Jurkat, Clone E6-1 (cell line): ENCODE measurements at places on chromosomes 3 and 15.

- no peak for DNase-seq
These were observed 70.7 kb downstream of the BLM start for GRCh38 chr15:90787881-90788280.

- DNase-seq = peak; percentile 94
These were observed 26.3 kb upstream of the MNS1 start for GRCh38 chr15:56491110-56491722.

DNA sequence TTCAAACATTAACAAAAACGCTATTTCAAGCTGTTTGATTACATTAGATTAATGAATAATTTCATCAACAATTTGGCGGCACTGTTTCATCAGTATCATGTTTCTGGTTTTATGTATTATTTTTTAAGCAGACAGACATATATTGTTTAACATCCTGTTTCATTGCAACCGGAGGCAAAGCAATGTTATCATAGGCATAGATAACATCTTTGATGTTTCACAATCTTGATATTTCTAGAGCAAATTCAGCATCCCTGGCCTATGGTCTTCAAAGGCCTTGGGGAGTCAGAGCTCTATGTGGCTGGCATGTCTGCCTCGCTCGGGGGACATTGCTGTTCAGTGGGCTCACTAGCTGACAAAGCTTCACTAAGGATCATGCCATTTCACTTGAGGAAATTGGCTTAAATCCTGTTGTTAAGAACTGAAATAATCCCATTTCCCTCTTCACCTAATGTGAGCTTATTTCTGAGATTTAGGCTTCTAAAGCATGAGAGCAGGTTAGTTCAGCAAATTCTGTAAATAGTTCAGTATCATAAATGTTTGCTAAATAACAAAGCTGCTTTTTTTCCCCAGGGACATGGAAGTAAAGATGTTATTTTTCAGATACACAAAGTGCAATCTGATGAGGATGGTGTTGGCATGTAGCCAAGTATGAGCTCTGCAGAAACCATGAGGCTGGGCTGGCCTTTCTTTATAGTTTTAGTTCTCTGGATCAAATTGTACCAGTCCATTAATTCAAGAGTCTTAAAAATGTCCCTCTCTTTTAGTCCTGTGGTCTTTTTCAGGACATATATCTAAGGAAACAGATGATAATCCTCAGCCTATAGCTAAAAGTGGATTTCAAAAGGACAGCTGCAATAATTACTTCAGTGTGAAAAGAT is 941.4 kb downstream of the PLOD2 start:
- DNase-seq = no peak

- DNase-seq = no peak
These were observed 5.7 kb downstream of the CISH start for GRCh38 chr3:50605901-50606326.

- DNase-seq = no peak
These were observed 82.0 kb downstream of the USF3 start for GRCh38 chr3:113614402-113614801.

DNA sequence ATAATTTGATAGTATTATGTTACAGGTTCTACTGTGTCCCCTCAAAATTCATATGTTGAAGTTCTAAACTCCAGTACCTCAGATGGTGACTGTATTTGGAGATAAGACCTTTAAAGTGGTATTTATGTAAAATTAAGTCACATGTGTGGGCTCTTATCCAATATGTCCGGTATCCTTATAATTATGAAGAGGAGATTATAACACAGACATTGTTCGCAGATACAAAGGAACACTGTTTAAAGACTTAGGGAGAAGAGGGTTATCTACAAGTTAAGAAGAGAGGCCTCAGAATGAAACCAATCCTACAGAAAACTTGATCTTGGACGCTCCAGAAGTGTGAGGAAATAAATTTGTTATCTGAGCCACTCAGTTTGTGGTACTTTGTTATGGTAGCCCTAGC is 50.9 kb downstream of the DPH6 start:
- DNase-seq = no peak

DNA sequence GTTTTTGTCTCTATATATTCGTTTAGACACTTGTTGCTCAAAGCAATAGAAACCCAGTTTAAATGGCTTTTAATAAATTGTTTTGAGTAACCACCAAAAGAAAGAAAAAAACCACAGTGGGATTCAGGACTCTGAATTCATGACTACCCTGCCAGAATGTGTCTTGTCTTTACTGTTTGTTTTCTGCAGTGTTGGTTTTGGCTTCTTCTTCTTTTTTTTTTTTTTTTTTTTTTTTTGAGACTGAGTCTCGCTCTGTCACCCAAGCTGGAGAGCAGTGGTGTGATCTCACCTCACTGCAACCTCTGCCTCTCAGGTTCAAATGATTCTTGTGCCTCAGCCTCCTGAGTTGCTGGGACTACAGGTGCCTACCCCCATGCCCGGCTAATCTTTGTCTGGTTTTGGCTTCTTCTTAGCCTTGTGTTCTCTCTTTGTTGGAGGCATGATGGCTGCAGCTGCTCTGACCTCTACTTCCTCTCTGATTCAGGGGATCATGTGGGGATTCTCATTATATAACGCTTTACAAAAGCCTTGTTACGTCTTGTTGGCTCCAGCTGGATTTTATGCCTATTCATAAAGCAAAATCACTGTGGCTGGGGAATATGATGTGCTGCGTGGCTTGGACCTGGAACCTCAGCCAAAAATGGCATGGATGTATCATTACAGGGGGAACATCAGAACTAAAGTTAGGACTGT is 54.0 kb downstream of the PLS1 start:
- DNase-seq = peak; percentile 17

- DNase-seq = no peak
These were observed 701.9 kb downstream of the IGSF11 start for GRCh38 chr3:118332699-118333098.

DNA sequence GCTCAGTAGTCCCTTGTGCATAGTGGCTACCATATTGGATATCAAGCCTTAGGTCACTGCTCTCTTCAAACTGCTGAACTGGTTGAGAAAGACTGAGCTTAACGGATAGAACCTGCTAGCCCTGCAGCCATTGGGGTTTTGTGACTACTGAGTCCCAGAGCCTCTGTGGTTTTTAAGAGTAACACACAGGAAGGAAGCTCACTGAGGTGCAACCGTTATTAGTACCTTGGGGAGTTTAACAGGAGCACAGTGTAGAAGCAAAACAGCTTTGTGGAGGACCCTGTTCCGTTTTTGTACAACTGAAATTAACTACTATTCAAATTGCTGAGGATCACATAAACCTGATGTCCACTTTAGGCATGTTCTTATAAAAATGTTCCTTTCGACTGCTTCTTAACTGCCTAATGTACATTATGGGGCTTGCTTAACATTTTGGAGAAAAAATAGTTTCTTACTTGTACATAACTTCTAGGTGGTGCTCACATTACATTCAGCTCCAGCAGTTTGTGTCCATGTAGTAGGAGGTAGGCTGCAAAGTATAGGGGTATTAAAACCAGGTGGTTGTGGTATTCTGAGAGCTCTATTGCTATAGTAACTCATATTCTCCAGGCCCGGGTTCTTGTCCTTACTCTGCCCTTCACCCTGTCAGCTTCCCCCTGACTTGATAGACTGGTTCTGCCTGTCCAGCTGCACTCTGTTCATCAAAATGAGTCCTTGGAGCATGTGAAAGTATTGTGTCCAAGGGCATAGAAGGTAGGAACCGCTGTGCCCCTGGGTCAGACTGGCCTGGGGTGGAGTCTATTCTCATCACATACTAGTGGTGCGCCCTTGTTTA is 17.3 kb downstream of the PXK start:
- DNase-seq = peak; percentile 92

DNA sequence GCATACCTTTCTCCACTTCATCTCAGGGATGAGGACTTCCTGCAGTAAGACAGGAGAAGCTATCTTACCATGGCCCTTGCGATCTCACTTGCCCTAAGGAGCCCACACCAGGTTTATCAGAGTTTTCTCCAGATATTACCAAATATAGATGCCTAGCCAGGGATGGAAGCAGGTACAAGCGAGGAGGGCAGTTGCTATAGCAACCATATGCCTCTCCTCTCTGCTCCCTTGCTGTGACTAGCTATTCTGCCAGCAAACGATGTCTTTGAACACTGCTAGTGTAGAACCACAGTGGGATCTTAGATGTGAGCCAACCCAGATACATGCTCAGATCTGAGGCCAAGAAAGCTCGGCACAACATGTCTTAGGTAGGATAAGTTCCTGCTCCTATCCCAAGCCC is 33.9 kb downstream of the GRAMD2A start:
- DNase-seq = peak; percentile 51

- DNase-seq = no peak
These were observed 68.9 kb upstream of the NR2F2 start for GRCh38 chr15:96261575-96262034.

DNA sequence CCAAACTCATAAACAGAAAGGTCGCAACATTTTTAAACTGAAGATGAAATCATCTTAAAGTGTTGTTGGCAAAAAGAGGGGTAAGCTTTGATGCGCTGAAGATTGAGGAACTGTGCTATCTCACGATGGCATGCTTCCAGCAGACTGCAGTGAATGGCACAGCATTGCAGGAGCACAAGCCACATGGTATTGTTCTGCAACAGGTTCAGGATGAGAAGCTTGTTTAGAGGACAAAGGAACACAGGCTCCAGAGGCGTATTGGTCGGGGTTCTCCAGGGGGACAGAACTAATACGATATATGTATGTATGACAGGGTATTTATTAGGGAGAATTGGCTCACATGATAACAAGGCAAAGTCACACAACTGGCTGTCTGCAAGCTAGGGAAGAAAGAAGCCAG is 13.8 kb upstream of the PLD1 start:
- no peak for DNase-seq

DNA sequence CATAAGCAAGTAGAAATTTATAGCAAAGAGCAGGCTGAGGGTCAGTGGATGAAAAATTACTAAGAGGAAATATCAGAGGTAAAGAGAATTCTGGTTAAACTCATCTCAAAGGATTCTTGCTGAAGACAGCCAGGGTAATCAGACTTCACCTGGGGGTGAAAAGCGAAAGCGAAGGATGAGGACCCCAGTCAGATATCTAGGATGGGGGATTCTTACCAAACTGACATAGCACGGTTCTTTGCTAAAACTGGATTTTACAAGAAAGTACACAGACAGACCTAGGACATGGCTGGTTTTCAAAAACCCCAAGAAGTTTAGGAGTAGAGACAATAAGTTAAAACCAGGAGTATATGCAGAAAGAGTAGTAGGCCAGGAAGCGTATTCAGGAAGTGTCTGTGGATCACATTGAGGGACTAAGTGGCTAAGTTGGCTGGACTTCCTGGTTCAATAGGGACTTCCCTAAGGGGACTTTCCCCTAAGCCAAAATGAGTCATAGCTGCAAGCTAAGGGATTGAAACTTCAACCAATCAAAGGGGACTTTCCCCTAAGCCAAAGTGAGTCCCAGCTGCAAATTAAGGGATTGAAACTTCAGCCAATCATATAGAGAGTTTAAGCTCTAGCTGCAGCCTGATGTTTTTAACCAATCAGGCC is 2.4 kb upstream of the CFAP91 start:
- DNase-seq = no peak

GRCh38 chr15:84988909-84989644 is 7.4 kb downstream of the PDE8A start:
- no peak for DNase-seq

GRCh38 chr3:59433546-59433945 is 383.7 kb upstream of the CFAP20DC start:
- DNase-seq = no peak

DNA sequence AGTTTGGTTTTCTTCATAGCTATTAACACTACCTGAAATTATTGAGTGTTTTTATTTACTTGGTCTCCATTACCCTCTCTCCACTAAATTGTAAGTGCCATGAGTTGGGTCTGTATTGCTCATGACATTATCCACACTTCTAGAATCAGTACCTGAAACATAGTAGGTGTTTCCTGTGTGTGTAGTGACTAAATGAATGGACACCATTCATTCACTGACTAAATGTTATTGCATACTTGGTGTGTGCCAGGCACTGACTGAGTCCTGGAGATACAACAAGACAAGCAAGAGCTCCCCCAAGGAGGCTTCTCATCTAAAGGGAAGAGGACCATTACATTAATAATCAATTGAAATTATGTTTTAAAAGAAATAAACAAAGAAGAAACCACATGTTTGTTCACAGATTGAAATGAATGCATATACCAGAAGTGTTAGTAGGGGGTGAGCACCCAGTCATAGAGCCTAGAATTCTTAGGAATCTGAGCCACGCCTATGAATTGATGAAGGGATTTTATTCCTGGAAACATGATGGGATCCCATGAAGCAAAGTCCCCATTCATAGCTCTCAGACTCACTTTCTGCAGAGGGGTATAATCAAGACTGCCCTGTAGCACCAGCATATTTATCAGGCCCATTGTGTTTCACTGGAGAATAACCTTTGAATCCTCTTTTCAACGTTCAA is 31.7 kb upstream of the ATOSA start:
- DNase-seq = no peak

DNA sequence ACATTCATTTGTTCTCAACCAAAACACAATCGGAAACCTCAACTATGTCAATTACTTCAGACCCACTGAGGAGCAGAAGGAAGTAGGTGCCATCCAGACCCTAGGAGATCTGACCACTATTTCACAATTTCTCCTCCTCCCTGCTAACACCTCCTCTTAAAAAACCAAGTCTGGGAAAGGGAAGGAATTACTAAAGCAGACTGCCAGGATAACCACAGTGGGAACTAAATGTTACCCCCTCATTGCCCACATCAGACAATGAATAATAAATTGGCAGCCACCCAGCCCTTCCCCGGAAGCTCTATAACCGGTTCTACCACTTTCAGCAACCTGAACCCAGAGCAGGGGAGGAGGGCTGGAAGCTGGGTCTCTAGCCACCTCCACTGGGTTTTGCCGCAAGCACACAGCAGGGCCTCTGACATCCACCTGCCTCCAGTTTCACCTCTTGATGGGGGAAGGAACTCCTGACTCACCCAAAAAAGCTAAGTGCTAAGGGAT is 17.6 kb downstream of the C15orf62 start:
- DNase-seq = peak; percentile 80

GRCh38 chr3:49012441-49013017 is 5.3 kb downstream of the WDR6 start:
- DNase-seq = no peak

- DNase-seq = no peak
These were observed 216.0 kb upstream of the ZBTB20 start for GRCh38 chr3:115363071-115363470.

- no peak for DNase-seq
These were observed 99.4 kb upstream of the DLG1 start for GRCh38 chr3:197397838-197398237.

DNA sequence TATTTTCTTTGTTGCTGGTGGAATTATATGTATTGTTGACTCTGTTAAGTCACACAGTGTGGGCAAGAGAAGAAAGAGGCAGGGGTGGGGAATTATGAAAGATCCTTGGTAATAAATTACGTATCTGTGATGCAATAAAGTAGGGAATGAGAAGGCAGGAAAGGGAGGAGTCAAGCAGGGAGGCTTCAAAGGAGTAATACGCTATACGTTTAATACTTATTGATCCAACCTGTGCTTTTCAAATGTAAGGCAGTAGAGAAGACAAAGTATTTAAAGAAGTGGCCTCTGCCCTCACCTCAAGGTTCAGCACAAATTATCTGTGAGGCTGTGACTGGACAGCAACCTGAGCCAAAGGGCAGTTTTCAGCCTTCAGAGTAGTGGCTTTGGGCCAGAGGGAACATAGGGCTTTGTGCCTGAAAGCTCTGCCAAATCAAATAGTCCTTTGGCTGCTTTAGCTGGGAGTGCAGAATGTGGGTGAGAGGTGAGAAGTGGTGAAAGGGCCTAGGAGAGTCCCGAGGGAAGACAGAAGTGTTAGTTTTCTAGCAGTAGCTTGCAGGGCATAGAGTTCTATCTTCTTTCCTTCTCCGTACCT is 1.2 kb upstream of the PLIN1 start:
- no peak for DNase-seq
